ENCODE measurements at places on chromosomes 5 and 9.

DNA sequence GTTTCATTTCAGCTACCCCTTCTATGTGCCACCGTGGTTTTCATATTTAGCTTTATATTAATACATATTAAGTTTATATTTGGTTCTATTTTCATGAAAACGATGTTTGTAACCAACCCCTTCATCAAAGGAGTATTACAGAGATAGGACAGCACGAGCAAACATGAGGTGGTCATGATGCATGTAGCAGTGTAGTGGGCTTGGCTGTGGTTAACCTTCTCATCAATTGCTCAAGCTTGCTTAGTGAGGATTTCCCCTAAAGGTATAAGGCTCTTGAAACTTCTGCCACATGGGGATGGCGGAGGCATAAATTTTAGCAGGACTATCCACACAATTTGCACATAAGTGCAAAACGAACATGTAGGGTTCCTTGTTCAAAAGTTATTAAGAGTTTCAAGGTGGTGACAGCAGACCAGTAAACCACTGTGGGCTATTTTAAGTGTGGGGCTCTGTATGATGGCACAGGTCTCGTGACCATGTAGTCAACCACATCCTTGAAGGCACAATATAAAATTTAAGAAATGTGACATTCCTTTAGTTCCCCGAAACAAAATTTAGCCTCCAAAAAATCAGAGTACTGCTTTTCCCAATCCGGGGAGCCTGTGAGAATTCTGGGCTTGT lies 24.8 kb downstream of the TMEM174 start:
- no peak for DNase-seq

GRCh38 chr5:177602458-177602830 lies 2.5 kb downstream of the B4GALT7 start:
- no peak for DNase-seq

GRCh38 chr9:95772320-95773052 lies 103.0 kb upstream of the ERCC6L2 start:
- no peak for DNase-seq

DNA sequence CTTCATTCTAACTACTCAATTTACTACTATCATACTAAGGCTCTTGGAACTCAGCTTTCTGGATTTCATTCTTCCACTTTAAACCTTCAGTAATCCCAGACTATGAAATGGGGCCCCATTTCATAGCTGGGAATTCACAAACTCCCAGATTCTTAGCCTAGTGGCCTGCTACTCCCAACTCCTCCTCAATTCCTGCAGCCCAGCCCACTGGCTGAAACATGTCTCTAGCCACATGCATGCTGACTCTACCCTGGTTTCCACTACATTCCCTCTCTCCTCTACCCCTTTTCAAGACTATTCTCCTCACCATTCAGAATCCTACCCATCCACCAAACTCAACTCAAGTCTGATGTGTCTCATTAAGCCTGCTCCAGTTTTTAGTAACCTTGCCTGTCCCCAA lies 370.6 kb downstream of the BNC2 start:
- no peak for DNase-seq

GRCh38 chr5:3220201-3220600 lies 375.4 kb upstream of the IRX1 start:
- no peak for DNase-seq

DNA sequence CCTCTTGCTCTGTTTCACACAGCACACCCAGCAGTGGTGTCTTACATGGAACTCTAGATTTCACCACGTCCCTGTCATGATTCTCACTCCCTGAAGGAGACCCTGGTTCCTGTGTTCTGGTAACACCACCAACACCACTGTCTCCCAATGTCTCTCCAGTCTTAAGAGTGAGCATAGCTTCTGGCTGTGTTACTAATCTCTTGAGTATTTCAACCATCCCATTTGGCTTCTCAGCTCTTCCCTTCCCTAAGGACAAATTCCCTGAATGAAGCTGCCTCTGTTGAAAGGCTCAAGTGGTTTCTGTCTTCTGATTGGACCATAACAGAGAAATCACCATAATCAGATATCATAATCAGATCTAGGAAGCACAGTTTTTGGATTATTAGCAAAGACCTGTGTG lies 311.8 kb downstream of the DNAH5 start:
- no peak for DNase-seq

- DNase-seq, result peak; percentile 10
These were observed 108.9 kb upstream of the LHFPL2 start for GRCh38 chr5:78757269-78758053.

- no peak for DNase-seq
These were observed 21.3 kb downstream of the SLC12A7 start for GRCh38 chr5:1090538-1090937.

GRCh38 chr9:109914280-109915027 lies 134.5 kb downstream of the PALM2AKAP2 start:
- DNase-seq, result no peak

GRCh38 chr5:172407241-172407691 lies 47.1 kb downstream of the SH3PXD2B start:
- no peak for DNase-seq

GRCh38 chr9:129610213-129610472 lies 10.8 kb downstream of the C9orf50 start:
- DNase-seq, result no peak

DNA sequence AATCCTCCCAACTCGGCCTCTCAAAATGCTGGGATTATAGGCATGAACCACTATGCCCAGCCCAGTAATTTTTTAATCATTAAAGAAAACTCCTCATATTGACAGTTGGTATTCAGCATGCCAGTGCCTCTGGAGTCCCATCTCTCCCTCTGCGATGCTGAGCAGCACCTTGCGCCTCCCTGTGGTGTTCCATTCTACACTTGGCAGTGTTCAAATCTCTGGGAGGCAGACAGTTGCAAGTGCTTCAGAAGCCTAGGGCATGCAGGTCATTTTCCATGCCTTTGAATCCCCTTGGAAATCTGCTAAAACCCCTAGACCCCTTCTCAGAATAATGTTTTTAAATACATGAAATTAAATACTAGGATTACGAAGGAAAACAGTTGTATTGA lies 41.3 kb downstream of the GARNL3 start:
- no peak for DNase-seq

DNA sequence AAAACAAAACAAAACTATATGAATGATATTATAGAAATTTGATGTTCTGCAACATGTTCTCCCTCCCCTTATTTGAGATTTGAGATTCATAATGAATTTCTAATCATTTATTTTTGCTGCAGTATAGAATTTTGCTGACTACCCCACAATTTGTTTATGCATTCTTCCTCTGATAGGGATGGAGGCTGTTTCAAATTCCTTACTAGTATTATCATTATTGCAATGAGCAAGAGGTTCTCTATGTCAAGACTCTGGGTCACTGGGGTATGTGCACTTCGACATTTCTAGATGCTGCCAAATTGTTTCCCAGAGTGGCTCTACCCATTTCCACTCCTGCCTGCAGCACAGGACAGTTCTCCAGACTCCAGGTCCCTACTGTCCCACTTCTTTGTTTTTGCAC lies 54.9 kb upstream of the DAB2IP start:
- DNase-seq, result no peak

GRCh38 chr5:158805195-158805594 lies 294.5 kb downstream of the EBF1 start:
- DNase-seq, result no peak

GRCh38 chr9:114759512-114760341 lies 46.1 kb downstream of the TNFSF15 start:
- DNase-seq, result no peak

- no peak for DNase-seq
These were observed 43.6 kb downstream of the SLC6A3 start for GRCh38 chr5:1401536-1402138.

DNA sequence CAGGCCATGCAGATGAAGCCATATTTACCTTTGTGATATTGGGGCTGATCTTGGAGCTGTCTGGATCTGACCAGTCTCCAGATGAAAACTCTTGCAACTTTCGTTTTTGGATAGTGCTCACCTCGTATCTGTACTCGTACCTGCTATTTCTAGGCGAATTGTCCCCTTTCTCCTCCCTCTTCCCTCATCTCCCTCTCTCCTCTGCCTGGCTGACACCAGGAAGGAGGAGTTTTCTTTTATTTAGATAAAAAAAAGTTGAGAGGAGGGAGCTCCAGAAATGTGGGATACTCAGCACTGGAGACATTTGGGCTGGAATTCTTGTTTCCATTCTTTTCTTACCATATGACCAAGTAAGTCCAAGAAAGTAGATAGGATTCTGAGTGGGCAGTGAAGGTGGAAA lies 54.6 kb upstream of the ABL1 start:
- no peak for DNase-seq

DNA sequence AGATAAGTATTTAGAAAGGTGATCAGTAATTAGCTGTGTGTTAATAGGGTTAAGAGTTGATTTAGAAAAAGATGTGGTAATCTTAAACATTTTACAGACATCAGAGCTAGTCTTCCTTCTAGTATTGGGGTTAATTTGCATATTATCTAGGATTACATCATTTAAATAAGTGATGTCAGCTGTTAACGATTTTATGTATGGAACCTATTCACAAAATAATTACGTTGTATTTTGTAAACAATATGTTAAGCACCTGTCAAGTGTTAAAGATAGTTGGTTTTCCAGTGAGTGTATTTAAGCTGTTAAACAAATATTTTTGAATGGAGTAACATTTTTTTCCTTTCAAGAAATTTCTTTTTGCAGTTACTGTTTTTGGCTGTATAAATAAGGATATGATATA lies 2.2 kb downstream of the DCP2 start:
- DNase-seq, result no peak

DNA sequence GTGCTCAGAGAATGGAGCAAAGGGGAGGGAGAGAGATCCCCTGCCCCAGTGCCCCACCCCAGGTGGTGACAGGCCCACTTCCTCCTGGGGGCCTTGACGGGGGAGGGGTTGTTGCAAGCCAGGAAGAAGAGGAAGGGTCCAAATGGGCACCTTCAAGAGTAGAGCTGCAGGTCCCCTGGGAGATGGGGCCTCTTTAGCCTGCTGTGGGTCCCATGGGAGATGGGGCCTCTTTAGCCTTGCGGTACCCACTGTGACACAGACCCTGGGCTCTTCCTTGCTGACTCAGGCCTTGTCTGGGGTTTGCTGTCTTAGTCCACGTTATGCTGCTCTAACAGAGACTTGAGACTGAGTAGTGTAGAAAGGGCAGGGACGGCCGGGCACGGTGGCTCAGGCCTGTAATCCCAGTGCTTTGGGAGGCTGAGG lies 9.6 kb upstream of the TOR4A start:
- DNase-seq, result no peak

DNA sequence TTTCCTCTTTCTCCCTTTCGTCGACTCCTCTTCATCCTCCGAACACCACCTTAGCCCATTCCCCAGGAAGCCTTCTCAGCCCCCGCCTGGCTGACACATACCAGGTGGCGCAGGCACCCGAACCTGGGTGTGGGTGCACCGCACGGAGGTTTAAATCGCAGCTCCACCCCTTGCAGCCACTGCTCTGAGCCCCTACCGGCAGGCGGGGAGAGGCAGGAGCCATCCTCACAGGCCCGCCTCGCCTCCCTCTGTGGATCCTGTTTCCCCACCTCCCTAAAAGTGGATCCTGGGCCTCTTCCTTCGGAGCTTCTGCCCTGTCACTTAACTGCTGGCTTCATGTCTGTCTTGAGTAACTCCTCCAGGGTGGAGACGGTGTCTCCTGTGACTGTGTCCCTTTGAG lies 110.7 kb downstream of the OLFM1 start:
- no peak for DNase-seq

GRCh38 chr9:89060790-89061189 lies 69.5 kb downstream of the S1PR3 start:
- DNase-seq, result no peak

- no peak for DNase-seq
These were observed 1.8 kb downstream of the LURAP1L start for GRCh38 chr9:12776513-12777055.

- DNase-seq, result no peak
These were observed 5.2 kb upstream of the GCNT1 start for GRCh38 chr9:76453785-76454184.

DNA sequence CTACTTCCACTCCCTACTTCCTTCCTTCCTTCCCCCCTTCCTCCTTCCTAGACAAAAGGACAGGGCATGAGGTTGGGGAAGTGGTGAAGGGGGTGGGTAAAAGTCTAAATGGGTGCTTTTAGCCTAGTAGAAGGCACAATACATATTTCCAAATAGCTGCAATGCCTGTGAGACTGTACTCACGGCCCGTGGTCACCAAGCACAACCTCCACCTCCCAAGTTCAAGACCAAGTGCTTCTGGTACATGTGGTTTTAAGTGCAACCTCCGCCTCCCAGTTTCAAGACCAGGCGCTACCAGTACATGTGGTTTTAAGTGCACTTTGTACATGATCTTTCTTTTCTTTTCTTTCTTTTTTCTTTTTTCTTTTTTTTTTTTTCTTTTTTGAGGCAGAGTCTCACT lies 14.5 kb upstream of the NTNG2 start:
- DNase-seq, result peak; percentile 43

GRCh38 chr9:104090578-104090977 lies 3.5 kb upstream of the SMC2 start:
- no peak for DNase-seq

DNA sequence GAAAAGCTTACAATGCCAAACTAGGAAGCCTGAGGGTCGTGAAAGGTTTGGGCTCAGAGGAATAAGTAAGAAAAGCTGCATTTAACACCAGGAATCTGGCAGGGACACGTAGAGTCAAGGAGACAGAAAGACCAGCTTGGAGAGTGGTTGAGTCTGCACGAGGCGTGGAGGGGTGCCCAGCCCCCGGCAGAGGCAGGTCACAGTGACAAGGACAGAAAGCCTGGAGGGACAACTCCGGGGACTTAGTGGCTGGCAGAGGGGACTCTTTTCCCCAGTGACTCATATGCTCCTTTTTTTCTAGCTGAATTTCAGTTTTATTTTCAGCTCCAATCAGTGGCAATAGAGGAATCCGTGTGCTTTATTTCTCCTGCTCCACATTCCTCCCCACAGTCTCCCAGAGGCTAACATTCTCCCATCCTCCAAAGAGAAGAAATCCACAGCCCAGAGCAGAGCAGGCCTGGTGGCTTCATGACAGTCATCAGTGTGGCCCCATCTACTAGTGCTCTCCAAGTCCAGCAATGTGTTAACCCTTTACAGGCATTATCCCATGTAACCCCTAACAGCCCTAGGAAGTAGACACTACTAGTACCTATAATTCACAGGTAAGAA lies 80.7 kb downstream of the KCNIP1 start:
- no peak for DNase-seq

DNA sequence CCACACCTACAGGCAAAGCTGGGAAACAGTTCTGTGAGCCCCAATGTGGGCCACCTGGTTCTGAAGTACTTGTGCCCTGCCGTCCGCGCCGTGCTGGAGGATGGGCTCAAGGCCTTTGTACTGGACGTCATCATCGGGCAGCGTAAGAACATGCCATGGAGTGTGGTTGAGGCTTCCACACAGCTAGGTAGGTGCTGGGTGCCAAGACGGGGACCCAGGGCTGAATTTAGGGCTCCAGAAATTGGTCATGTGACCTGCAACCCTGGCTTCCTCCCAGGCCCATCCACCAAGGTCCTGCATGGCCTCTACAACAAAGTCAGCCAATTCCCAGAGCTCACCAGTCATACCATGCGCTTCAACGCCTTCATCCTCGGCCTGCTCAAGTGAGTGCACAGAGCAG lies 46.9 kb upstream of the TESK1 start:
- no peak for DNase-seq

- DNase-seq, result no peak
These were observed 55.8 kb upstream of the SLC2A8 start for GRCh38 chr9:127341152-127341551.

GRCh38 chr5:10552183-10553143 lies 11.4 kb upstream of the ANKRD33B start:
- no peak for DNase-seq

GRCh38 chr9:103889989-103890388 lies 204.1 kb upstream of the SMC2 start:
- no peak for DNase-seq

- no peak for DNase-seq
These were observed 198.7 kb downstream of the CHSY3 start for GRCh38 chr5:130102960-130103359.

GRCh38 chr5:91252916-91253315 lies 130.2 kb downstream of the ARRDC3 start:
- DNase-seq, result no peak
